ENCODE measurements at places on chromosomes 2 and 18.

- DNase-seq, result no peak
Measured at GRCh38 chr18:58861353-58861752, 3.3 kb upstream of the ZNF532 start.

- no peak for DNase-seq
Measured at GRCh38 chr2:121231385-121232000, 53.5 kb downstream of the TFCP2L1 start.

DNA sequence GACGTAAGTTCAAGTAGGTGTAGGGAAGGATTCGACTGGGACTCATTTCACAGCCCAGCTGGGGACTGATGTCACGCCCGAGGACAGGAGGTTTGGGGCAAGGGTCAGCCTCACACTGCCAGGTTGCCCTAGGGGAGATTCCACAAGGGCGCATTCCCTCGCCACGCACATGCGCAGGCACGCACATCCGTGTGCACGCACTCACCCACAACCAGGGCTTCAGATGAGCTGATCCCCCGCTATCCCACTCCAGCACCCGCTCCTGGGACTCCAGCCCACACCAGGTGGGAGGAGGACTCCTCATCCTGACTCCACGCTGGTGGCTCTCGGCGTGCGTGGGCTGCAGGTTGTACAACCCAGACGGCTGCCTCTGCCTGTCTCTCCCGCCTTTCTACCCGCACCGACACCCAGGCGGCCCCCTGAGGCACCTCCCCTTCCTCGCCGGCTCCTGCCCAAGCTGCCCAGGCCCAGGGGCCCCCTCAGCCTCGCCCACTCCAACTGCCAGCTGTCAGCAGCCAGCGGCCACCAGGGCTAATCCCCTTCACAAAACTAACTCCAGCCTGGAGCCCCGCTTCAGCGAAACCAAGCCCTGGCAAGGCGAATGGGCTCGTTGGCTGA lies 47.8 kb upstream of the FOSL2 start:
- DNase-seq, result no peak

GRCh38 chr2:6754419-6754818 lies 111.3 kb downstream of the CMPK2 start:
- no peak for DNase-seq

DNA sequence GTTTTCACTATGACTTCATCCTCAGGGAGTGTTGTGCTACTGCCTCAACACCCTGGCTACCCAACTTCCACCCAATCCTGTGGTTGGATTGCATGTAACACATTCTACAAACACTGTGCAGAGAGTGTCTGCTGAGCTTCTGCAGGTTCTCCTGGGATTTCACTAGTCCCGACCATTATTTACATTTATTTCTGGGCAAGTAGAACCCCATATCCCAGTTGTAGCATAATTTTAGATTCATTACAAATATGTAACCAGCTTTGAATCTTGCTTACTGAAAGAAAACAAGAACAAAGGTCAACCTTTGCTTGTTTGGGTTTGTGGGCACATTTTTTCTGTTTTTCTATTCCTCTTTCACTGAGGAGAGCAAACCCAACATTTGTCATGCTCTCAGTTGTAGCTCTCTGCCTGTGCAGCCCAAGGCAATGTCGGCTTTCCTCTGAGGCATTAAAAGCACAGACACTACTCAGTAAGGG lies 2036.1 kb upstream of the LRRTM1 start:
- no peak for DNase-seq

- no peak for DNase-seq
Measured at GRCh38 chr2:215626063-215626462, 190.2 kb upstream of the FN1 start.

GRCh38 chr2:44291281-44292248 lies 16.3 kb downstream of the SLC3A1 start:
- no peak for DNase-seq

DNA sequence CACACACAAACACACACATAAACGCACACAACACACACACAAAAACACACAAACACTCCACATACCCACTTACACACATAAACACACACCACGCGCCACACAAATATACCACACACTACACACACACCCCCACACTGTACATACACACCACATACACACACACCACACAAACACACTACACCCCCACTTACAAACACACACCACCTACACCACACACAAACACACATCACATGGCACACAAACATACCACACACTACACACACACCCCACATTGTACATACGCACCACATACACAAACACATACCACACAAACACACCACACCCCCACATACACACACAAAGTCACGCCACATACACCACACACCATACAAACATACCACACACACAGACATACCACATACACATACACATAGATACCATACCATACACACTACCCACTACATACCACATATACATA lies 59.9 kb downstream of the TWIST2 start:
- DNase-seq, result no peak

GRCh38 chr2:204000446-204000845 lies 63.9 kb downstream of the ICOS start:
- no peak for DNase-seq

DNA sequence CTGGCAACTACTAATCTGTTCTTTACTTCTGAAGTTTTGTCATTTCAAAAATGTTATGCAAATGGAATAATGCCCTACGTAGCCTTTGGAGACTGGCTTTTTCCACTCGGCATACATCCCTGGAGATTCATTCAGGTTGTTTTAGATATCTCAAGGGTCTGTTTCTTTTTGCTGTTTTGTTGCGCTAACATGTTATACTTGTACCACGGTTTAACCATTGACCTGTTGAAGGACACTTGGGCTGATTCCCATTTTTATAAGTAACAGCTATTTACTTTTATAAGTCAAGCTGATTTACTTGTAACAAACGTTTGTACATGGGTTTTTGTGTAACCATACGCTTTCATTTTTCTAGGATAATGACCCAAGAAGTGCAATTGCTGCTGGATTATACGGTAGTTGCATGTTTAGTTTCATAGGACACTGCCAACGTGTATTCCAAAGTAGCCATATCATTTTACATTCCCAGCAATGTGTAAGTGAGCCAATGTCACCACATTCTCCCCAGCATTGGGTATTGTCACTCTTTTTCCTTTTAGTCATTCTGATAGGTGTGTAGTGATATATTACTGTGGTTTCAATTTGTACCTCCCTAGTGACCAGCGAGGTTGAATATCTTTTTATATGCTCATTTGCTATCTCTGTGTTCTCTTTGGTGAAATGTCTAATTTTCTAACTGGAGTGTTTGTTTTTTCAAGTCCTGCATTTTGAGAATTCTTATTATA lies 36.5 kb upstream of the STAT4 start:
- no peak for DNase-seq

DNA sequence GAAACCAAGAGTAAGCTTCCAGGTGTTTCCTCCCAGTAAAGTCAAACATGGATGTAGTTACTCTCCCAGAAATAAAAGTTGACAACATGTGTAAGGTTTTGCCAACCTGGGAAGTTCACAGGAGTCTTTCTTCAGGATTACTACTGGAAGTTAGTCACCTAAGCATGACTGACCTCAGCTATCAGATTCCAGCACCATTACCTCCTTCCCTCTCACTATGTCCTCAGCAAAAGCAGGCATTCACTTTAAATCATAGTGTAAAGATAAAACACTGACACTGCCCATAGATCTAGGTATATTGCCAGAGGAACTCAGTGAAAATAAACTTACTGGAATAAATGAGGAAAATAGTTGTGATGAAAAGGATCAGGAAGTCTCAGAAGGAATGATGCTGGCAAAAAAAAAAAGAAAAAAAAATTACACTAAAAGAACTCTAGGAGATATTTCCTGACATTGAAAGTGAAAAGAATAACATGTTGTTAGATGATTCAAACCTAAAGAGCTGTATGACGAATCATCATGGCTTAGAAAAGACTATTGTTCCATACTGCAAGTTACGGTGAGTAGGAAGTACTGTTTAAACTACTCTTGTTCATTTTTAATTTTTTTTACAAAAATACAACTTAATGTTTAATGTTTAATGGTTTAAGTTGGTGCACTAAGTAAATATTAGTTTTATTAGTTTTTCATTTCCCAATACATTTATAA lies 484.5 kb upstream of the ZNF804A start:
- DNase-seq, result no peak

GRCh38 chr18:7105943-7106342 lies 11.7 kb downstream of the LAMA1 start:
- DNase-seq, result no peak

- no peak for DNase-seq
Measured at GRCh38 chr2:236161531-236161930, 6.7 kb downstream of the GBX2 start.

DNA sequence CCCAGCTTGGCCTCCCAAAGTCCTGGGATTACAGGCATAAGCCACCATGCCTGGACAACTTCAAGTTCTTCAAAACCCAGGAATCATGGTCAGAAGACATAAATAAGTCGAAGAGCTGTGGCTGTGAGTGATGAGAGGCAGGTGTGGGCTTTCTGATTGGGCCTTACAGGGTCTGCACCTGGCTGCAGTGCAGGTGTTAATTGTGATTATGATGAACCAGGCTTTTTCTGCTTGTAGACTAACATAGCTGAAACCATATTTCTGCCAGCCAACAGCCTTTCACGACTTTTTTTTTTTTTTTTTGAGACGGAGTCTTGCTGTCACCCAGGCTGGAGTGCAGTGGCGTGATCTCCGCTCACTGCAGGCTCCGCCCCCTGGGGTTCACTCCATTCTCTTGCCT lies 14.9 kb upstream of the DTNB start:
- no peak for DNase-seq

DNA sequence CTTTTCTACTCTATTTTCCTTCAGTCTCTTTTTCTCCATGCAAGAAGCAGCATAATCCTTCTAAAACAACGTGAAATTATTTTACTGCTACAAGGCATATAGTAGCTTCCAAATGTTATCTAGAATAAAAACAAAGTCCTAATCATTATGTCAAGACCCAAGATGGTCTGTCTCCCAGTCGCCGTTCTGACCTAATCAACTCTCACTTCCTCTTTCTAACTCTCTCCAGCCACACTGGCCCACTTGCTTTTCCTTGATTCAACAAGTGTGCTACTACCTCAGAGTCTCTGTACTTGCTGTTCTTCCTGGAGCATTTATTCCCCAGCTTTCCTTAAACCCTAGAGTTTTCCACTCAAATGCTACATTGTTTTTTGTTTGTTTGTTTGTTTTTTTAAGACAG lies 1491.2 kb downstream of the LRP1B start:
- no peak for DNase-seq

DNA sequence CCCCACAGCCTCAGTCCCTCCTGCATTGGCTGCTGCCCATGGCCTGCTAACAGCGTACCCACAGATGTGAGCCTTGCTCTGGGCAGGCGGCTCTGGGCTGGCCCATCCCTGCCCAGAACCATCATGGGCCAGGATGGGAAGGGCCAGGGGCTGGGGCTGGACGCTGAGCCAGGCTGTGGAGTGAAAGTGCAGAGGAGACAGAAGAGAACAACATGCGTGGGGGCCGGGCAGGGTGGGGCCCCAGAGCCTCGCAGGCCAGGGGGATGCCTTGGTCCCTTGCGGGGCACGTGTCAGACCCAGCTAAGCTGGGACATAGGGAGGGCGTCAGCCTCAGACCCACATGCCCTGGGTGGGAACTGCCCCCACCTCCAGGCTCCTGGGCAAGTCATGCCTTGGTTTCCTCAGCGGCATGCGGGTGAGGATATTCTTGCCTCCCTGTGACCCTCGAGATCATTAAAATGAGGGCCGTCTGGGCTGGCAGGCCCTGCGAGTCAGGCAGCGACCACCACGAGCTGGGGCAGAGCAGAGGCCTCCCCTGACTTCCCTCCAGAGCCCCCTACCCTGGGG lies 27.3 kb downstream of the GPC1 start:
- DNase-seq, result no peak

DNA sequence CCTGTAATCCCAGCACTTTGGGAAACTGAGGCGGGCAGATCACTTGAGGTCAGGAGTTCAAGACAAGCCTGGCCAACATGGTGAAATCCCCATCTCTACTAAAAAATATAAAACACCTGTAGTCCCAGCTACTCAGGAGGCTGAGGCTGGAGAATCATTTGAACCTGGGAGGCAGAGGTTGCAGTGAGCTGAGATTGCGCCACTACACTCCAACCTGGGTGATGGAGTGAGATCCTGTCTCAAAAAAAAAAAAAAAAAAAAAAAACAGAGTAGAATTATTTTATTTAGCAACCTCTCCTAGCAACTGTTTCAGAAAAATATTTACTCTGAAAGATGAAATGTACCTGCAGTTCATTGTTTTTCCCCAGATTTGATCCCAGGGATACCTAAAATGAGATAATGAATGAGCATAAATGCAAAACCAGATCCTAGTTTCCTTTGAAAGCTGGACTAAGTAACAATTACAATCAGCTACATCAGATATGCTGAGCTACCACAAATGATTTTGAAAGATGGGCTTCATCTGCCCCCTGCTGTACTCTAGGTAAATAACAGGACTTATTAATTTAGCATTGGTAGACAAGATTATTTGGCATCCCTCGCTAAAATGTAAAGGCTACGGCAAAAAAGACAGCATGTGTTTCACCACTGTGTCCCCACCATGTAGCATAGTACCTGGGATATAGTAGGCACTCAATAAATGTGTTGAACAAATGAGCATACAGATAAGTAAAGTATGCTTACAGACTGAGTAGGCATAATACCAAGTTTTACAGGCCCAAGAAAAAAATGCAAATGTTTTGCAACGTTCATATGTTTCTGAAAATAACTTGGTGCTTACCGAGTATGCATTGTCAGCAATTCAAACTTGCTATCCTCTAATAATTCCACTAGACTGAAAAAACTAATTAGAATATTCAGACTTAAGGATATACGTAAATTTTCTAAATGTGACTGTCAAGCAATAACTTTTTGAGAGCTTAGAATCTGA lies 102.5 kb downstream of the ATL2 start:
- DNase-seq, result no peak

DNA sequence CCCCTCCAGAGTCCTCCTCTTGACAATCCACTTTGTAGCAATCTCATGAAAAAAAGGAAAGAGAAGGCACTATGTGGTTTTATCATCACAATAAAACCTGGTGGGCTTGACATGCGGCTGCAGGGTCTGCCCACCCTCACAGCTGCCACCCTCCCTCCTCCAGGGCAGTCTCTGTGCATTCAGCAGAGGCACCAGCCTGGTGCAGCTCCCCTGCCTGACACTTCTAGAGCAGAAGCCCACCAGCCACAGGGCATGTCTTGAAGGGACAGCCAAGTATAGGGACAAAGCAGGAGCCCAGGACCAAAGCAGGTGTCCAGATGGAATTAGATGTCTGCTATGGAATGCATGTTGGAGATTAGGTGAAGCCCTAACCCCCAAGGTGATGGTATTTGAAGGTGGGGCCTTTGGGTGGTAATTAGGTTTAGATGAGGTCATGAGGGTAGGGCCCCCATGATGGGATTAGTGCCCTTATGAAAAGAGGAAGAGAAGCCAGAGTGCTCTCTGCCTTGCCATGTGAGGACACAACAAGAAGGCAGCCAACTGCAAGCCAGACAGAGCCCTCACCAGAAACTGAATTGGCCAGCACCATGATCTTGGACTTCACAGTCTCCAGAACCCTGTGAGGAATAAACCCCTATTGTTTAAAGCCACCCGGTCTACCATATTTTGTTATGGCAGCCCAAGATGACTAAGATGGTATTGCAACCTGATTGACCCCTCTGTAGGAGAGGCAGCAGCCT lies 86.9 kb downstream of the MCFD2 start:
- DNase-seq, result no peak

- no peak for DNase-seq
Measured at GRCh38 chr2:41500895-41501294, 546.9 kb upstream of the PKDCC start.

Measured in stimulated activated CD8-positive, alpha-beta memory T cell treated with anti-CD3 and anti-CD28 coated beads, Interleukin-4, amount 100 ng/mL, for 1 hour (primary cell).